SHP77 treated with DMSO at 0.1 percent for 48 hours (cell line): ENCODE measurements at places on chromosomes 16 and 17.

GRCh38 chr16:14098081-14098480 is 27.0 kb downstream of the MRTFB start:
- no peak for DNase-seq

- DNase-seq = no peak
These were observed 9.1 kb upstream of the SLC47A2 start for GRCh38 chr17:19725486-19725885.

GRCh38 chr16:65763640-65764305 is 602.7 kb upstream of the CDH5 start:
- DNase-seq = no peak

GRCh38 chr17:145671-146541 is 8.5 kb downstream of the SCGB1C2 start:
- no peak for DNase-seq

GRCh38 chr17:39671651-39672521 is 3.6 kb downstream of the PNMT start:
- no peak for DNase-seq

DNA sequence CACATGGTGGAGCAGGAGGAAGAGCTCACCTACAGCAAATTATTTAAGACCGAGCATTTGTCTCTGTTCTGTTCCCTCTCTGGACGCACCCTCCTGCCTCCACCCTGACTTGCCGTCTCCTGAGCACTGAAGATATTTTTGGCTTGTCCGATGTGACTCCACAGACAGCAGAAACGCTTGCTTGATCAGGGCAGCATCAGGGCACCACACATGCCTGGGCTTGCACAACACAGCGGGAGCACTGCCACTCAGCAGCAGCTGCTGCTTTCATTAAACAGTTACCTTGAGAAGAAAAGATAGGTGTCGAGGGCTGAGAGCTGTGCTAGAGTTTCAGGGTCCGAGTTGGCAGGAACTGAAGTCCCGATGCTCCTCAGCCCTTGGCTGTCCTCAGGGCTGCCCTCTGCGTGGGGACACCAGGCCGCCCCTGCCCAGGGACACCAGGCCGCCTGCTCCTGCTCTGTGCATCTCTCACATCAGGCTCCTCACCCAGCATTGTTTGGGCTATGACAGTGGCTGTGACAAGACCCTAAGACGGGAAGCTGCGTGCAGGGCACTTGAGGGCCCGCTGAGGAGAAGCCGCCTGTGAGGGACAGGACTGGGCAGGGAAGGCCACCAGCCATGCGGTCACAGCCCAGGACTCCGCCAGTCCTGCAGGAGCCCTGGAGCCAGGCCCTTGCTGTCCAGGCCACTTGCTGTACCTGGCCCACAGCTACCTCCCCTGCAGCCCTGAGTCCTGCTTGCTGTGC is 21.3 kb upstream of the CDH15 start:
- DNase-seq = peak; percentile 25

GRCh38 chr17:68963958-68964357 is 8.8 kb upstream of the ABCA8 start:
- DNase-seq = no peak

DNA sequence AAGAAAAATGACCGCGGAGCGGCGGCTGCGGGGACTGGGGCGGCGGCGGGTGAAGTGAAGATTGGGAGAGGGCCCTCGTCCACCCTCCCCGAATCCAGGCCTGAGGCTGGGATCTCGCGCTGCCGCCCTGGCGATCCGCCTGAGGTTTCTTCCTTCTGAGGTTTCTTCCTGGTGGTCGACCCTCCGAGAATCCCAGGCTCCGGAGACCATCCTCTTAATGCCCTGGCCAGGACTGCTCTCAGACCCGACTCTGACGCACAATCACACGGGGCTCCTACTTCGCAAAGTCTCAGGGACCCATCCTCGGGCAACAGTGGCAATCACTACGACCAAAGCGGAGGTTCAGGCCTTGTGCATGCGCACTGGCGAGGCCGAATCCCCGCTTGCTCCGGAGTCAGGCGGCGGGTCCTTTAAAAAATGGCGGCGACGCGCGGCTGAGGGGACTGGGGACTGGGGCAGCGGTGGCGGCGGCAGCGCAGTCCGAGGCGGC is 18.0 kb upstream of the KCNJ18 start:
- DNase-seq = no peak

DNA sequence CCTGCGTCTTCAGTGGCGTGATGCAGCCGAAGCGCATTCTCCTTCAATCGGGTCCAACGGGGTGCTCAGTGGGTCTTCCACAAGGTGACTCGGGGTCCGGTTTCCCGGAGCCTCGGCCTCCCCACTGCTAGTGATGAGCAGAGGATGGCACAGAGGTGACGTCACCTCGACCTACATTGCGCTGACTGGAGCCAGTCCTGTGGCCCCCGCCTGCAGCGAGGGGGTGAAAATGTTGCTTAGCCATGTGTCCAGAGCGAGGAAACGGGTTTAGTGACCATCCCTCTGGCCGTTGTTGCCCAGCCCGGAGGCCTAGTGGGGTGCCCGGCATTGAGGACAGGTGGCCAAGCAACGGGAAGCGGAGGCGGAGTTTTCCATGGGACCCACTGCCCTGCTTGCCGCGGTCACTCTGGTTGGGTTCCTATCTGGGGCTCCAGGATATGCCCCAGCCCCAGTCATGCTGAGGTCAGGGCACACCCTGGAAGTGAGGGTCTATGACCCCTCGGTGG is 190.6 kb upstream of the CIBAR2 start:
- no peak for DNase-seq

GRCh38 chr16:28845293-28845692 is 855 bp downstream of the TUFM start:
- DNase-seq = no peak

GRCh38 chr17:79820959-79821330 is 18.3 kb downstream of the CBX4 start:
- DNase-seq = no peak

DNA sequence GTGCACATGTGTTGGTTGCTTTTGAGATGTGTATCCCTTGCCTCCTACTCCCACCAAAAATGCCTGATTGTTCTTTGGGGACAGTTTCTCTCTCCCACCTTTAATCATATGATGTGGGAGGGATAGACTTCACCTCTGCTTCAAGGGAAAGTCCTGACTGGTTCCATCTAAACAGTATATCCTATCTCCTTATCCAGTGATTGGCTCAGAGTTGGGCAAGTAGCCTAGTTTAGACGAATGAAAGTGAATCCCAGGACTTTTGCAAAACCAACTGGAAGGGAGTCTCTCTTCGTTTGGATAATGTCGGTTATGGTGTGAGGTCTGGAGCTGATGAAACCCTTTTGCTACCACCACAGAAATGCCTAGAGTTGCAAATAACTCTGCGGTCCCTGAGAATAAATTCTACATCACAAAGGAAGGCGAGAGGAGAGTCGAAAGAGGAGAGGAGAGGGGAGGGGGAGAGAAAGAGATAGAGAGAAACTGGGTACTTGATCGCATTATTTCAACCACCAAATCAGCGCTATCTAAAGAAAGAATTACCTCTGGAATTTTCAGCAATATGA is 77.1 kb upstream of the SALL1 start:
- no peak for DNase-seq

DNA sequence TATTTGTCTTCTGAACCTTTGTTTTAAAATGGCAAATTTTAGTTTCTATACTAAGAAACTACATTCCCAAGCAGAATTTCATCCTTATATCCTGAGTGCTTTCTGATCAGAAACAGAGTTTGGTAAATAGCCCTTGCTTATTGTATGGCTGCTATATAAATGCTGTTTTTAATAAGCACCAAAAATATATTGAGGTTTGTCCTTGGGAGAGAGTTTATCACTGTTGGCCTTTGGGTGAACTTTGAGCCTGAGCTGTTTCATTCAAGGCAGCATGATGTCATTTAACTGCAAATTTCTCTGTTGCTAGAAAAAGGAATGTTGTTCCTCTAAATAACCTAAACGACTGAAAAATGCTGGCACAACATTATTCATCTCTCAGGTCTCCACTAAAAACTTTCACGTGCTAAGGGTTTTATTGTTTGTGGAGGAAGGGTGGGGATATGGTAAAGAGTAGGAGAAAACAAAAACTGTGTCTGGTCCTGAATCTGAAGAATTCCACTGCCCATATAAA is 334.3 kb upstream of the TBX2 start:
- DNase-seq = no peak

- peak; percentile 78 for DNase-seq
These were observed 4.0 kb upstream of the RPL38 start for GRCh38 chr17:74199306-74200092.

GRCh38 chr17:73468221-73468620 is 156.4 kb upstream of the CDC42EP4 start:
- no peak for DNase-seq

DNA sequence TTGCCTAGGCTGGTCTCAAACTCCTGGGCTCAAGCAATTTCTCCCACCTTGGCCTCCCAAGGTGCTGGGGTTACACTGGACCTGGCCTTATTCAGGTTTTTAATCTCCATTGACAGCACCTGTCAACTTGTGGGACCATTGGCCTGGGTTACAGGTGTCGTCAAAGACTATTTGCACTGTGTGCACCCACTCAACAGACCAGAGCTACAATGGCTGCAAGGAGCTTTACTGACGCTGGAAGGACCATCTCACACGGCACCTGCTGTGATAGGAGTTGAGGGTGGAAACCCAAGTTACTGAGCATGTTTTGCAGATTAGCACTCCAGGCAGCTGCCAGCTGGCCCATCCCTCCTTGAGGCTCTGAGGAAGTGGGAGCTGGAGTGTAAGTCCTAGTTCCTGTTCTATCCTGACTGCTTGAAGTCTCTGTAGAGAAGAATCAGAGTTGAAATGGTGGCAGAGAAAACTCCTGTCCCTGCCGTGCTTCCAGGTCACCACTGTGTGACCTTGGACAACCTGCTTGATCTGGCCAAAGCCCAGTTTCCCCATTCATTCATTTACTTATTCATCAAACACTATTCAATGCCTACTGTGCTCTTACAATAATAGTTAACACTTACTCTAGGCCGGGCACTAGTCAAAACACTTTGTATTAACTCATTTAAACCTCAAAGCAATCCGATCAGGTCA is 42.4 kb upstream of the LONP2 start:
- DNase-seq = no peak

DNA sequence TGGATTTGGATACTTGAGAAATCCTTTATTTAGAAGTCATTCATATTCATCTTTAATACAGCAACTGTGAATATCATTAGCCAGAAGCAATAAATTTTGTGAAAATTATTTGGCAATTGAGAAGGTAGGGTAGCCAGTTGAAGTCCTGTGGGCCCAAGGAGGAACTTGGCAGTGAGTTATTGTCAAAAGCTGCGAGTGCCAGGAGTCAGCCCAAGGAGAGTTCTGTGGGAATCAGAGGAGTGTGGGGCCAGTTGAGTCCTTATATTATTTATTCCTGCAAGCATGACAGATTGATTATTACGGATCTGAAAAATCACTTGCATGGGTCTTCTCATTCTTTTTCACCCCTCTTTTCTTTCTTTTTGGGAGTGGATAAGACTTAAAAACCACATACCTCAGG is 38.3 kb downstream of the PRKCA start:
- no peak for DNase-seq

- no peak for DNase-seq
These were observed 551.8 kb upstream of the KIF2B start for GRCh38 chr17:53270936-53271335.

DNA sequence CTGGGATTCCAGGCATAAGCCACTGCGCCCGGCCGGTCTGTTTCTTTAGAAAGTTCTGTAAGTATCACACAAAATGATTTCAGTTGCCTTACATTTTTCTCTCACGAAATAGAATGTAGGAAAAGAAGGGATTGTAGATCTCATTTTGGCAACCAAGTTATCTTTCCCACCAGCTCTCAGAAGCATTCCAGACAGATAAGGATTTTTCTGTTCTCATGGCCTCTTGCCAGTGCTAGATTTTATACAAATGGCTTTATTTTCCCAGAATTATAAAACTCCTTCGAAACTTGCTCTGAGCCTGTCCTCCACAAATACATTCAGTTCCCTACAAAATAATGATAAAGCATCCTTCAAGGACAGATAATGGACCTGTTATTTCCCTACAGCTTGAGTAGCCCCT is 46.9 kb downstream of the LCMT1 start:
- no peak for DNase-seq
